EL (cell line): ENCODE measurements at places on chromosomes 16 and 17.
A peak's percentile ranks its signal among the peaks of the same experiment; 100 is the strongest.

GRCh38 chr17:82592767-82593589 lies 55.3 kb downstream of the WDR45B start:
- peak; percentile 83 for DNase-seq

GRCh38 chr17:55743103-55743679 lies 7.7 kb upstream of the PCTP start:
- peak; percentile 18 for DNase-seq

DNA sequence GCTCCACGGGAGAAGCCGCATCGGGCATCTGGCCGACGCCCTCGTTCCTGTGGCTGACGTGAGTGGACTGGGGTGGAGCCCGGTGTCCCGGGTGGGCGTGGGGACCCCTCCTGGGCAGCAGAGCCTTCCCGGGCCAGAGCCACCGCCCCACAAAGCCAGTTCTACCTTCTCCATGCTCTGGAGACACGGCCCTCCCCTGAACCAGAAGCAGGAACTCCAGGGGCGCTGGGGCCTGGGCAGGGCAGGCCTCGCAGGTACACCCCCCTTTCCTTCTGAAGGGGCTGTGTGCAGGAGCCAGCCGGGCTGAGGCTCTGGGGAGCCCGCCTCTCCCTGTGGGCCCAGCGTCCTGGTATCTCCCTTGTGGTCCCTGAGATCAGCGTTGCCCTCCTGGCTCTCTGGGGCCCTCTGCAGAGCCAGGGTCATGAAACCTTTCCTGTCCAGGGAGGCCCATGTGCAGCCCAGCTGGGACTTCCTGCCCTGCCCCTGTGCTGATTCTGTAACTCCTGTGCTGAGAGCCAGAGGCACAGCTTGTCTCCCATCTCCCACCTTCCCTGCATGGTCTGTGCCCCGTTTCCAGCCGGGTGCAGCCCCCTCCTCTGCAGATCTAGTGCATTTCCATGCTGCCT lies 6.5 kb downstream of the PIGQ start:
- no peak for DNase-seq

DNA sequence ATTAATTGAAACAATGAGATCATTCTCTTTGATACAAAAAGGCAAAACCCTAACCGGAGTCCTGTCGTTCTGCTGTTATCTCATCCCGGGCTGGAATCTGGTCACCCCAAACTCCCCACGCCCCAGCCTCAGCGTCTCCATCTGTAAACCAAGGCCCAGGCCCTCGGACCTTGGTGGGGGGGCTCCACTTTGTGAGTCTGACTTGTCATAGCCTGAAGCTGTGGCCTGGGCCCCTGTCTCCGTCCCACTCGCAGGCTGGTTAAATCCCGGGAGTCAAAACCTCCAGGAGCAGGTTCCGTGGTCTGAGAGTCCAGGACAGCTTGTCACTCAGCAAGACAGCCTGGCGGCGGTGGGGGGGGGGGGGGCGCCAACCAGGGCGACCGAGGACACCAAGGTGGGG lies 50.0 kb downstream of the SLC7A5 start:
- DNase-seq = no peak

DNA sequence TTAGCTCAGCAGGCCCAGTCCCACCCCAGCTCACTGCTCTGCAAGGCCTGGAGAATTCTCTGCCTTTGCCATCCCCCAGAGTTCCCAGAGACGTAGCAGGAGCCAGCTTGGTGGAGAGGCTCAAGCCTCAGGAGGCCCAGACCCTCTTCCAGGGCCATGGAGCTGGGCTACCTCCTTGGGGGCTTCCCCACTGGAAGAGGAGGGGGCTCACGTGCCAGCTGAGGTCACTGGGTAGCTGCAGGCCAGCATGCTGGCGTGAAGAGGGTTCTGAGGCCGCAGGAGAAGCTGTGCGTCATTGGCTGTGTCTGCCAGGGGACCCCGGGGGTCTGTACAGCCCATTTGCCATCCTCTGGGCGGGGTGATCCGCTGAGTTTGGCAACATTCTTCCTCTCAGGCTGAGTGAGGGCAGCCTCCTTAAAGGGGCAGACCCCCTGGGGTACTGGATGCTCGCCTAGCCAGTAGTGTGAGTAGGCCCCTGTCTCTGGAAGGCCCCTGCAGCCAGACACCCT lies 131.6 kb downstream of the RAB11FIP4 start:
- DNase-seq = no peak

DNA sequence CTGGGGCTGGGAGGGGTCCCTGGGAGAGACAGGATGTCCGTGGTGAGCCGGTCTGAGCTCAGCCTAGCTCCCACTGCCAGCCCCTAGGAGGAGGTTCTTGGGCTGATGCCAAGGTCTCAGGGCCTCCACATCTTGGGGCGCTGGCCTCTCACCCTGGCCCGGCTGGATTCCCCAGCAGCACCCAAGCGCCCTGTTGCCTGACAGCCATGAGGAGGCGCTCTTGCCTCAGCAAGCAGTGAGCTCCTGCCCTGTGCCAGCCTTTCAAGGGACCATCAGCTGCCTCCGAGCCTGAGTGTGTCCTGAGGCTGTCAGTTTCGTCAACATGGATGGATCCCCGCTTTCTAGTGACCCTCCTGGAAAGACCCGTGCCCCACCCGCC lies 234.9 kb upstream of the CIBAR2 start:
- DNase-seq = no peak

GRCh38 chr17:16929757-16930520 lies 42.0 kb downstream of the TNFRSF13B start:
- DNase-seq = no peak

GRCh38 chr16:63789603-63790002 lies 1332.3 kb downstream of the CDH11 start:
- no peak for DNase-seq

- DNase-seq = no peak
These were observed 6.9 kb downstream of the CYBC1 start for GRCh38 chr17:82443465-82444283.

GRCh38 chr16:28317040-28317880 lies 24.9 kb downstream of the SBK1 start:
- DNase-seq = peak; percentile 55

- peak; percentile 94 for DNase-seq
These were observed 30.3 kb upstream of the LRRC37A start for GRCh38 chr17:46264456-46265198.

DNA sequence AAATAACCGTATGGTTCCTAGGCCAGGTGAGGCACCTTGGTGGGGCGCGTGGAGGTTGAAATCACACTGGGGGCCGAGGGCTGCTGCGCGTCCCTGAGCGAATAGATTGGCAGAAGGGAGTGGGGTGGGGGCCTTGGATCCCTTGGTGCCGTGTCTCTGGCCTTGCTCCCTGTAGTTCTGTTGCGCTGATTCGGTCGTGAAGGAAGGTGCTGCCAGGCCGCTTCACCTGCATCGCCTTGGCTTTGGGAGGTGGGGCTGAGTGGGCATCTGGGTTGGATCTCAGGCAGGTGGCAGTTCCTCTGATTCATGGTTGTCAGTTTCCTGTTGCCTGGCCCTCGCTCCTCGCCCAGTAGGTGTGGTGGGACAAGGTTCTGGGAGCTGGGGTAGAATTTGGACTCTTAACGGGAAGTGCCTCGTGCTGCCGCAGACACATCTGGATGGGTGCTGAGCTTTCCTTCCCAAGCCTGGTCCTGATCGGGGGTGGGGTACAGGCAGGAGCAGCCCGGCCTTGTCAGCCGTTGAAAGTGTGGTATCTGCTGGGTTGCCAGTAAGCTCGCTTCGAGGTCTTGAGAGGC lies 30.1 kb downstream of the PGS1 start:
- DNase-seq = no peak

DNA sequence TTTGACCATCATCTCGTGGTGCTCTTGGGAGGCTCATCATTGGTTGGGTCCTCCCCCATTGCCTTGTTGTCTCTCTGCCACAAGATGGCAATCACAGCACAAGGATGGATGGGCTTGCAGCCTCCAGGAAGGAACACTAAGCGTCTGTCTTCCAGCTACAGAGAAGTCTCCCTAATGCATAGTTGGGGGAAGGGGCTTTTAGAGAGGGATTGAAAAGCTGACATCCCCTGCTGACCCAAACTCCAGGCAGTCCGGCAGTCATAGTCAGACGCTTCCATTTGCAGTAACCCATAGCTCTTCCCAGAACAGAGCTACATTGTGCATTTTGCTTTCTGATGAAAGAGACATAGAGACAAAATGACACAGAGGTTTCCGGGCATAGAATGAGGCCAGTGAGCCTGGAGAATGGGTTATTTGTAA lies 111.4 kb downstream of the UTP18 start:
- peak; percentile 62 for DNase-seq

GRCh38 chr16:22386976-22387375 lies 12.6 kb upstream of the CDR2 start:
- peak; percentile 93 for DNase-seq

DNA sequence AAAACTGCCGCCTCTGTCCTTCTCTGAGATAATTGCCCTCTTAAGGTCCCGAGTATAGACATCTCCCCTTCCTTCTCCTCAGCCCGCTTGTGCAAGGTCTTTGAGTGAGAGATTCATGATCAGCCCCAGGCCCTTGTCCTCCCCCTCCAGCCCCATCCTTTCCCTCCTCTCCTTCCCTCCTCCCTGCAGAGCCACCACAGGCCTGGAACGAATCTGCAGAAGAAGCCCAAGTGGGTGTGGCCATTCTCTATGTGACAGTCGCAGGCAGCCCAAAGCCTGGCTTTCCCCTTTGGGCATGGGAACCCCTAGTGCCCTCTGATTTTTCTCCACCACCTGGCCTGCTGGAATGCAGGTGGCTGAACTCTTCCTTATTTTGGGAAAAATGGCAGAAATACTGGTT lies 7.2 kb upstream of the NDRG4 start:
- no peak for DNase-seq

DNA sequence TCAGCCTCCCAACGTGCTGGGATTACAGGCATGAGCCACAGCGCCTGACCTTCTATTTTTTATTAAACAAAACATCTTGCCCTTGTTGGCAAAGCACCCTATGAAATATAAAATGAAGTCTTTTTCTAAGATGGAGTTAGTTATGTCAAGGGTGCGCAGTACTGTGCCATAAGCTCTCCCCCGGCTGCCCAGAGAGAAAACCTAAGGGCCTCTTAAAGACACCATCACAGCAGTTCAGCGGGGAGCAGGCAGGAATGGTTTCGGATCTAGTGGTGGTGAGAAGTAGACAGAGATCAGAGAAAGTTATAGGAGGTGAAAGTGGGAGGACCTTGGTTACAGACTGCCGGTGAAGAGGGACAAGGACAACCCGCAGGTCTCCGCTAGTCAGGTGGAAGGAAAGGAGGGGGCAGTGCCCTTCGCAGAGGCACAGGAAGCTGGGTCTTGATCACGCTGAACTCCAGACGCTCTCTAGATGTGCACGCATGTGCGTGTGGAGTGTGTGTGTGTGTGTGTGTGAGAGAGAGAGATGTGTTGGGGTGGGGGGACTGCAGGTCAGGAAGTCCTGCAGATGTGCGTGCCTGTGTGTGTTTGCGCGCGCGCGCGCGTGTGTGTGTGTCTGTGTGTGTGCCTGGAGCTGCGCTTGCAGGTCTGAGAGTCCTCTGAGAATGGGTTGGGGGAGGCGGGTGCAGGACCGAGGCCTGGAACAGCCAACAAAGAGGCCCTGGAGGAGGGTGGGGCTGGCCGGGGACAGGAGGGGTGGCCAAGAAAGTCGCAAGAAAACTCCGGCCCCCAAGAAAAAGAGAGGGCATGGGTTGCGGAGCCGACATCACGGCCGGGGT lies 748 bp upstream of the CMTM3 start:
- DNase-seq = peak; percentile 58

GRCh38 chr17:4503283-4504025 lies 4.8 kb downstream of the SPNS2 start:
- no peak for DNase-seq

GRCh38 chr16:51553910-51554309 lies 402.8 kb upstream of the SALL1 start:
- DNase-seq = no peak

DNA sequence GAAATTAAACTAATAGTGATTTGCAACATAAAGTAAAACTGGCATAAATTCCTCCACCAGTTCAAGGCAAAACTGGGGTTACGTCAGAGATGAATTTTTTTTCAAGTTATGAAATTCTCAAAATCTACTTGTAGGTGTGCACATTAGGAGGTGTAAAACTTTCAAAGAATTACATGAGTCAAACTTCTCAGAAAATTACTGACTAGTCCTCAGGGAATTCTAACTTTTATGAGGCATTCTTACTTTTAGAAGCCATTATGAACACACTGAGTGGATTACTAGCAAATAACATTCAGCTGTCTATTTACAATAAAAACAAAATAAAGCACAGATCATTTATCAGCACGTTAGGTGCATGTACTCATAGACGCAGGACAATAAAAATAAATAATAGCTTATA lies 348.7 kb downstream of the CDH11 start:
- no peak for DNase-seq

DNA sequence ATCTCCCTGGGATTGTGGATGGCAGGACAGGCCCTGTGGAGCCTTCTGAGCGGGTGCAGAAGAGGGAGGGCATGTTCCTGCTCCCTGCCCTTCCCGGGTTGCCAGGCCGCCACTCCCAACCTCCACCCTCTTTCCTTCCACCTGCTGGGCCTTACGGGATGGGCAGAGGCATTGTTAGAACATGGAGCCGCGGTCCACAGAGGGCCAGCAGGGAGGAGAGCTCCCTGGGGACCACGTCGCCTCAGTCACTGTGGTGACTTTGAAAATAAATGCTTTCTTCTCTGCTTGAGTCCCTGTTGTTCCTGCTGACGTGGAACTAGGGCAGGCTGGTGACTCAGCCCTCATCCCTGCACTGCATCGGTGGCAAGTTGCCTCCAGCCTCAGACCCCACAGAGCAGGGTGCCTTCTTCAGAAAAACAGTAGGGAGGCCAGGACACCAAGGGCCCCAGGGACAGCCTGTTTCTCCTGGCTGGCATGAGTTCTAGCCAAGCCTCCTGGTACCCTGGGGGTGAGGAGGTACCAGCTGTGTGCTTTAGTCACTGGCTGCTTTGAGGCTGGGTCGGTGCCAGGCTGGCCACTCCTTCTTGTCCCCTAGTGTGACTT lies 224.9 kb downstream of the SEC14L1 start:
- DNase-seq = peak; percentile 90

GRCh38 chr16:17023606-17024005 lies 447.2 kb downstream of the XYLT1 start:
- DNase-seq = no peak

DNA sequence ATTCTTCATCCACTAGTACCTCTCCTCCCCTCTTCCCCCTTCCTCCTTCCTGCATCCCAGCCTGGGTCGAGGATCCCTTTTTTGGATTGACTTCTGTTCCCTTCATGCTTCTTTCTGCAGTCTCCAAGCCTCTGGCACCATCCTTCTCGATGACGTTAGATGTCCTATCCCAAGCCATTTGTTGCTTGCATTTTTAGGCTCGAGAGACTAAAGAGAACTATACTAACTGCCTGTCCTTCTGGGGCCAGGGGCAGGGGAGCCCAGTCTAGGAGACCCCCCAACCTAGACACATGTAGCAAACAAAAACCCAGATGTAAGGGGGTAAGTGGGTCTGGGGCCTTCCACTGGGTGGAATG lies 23.9 kb downstream of the UNK start:
- DNase-seq = no peak
